ENCODE measurements at places on chromosomes 3 and 15.

DNA sequence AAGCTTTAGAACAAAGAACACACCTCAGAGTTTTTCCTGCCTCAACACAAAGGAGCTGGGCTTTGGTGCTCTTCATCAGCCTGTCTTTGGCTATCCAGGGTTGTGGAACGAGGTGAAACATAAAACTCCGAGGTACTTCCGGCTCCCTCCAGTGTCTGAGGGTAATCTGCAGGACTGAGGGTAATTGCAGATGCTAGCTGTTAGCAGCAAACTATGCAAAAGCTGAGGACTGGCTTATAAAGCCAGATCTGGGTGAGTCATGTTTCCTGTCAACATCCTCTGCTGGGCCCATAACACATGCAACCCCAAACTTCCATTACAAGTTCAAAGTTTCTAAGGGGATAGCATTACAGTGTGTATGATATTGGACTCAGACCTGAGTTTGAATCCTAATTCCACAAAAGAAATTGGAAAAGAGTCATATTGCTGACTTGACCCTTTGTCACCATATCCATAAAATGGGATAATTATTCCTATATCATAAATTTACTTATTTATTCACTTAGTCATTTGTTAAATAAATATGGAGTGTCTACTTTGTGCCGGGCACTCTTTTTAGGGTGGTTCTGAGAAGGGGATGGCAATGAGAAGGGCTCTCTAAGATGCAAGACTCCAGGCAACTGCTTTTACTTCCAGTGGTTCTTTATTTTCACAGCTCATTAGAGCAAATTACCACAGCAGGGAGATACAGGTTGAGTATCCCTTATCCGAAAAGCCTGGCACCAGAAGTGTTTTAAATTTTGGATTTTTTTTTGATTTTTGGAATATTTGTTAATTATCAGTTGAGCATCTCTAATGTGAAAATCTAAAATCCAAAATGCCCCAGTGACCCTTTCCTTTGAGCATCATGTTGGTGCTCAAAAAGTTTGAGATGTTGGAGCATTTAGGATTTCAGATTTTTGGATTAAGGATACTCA lies 9.5 kb upstream of the TRIM69 start:
- DNase-seq: no peak

DNA sequence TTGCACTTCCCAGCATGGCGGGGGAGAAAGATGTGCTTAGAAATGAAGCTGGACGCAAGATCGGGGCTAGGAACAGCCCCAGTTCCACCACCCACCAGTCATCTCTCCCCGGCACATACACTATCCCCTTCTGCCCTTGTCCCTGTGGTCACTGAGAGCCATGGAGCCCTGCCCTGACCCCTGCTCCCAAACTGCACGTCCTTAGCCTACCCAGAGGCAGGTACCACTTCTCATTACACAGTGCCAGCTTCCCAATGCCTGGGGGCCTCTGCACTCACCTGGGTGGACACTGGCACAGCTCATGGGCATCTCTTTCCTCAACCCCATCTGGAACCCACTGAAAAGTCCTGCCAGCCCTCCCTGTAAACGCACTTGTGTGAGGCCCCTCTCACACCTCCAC lies 139.3 kb upstream of the PRR20G start:
- DNase-seq: no peak

GRCh38 chr3:94272016-94272415 lies 209.2 kb downstream of the NSUN3 start:
- DNase-seq: no peak

DNA sequence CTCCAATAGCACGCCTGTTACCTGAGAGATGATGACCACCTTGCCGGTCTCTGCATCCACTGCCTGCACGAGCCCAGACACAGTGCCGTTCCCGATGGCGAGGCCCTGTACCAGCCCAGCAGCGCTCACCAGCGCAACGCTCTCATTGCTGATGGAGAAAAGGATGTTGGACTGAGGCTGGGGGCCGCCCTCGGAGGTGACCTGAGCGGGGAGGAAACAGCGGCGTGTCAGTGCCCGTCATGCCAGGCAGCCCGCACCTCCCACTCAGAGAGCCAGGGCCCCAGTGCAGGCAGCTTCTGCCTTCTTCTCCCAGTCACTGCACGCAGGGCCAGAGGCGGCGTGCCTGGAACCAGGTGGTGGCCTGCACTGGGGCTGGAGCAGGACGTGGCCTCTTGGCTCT lies 80.3 kb downstream of the NUP210 start:
- DNase-seq: no peak

DNA sequence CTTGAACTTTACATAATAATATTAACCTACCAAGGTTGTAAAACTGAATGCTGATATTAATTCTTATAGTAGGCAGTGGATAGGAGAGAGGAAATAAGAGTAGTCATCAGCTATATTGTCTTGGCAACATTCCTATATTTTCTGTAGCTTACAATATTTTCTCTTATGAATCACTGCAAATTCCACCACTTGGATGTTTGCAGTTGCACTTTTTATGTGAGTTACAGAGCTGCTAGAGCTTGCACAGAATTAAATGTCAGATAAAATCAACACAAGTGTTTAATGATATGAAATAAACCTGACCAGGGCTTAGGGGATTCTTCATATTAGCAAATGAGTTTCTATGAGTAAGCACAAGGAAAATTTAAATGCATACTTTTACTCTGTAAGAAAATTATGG lies 1710.1 kb downstream of the SI start:
- DNase-seq: no peak

DNA sequence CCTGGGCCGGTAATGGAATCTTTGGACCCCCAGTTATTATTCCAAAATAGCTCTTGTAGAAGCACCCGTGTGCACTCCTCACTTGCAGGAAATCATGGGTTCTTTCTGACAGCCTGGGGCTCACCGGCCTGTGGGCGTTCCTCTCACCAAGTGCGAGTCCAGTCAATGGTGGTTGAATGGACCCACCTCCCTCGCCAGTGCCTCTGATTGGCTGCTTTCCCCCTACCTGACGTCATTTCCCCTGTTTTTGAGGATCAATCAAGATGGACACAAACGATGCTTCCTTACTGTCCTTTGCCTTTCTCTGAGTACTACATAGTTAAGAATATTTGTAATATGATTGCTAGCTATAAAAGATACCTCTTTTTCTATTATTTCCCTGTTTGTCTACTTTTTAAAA lies 18.1 kb downstream of the MOBP start:
- no peak for DNase-seq

- DNase-seq: no peak
Measured at GRCh38 chr3:3089017-3089416, 21.2 kb downstream of the IL5RA start.

- no peak for DNase-seq
Measured at GRCh38 chr3:84783281-84783680, 175.5 kb upstream of the CADM2 start.

GRCh38 chr3:131505421-131505820 lies 2.6 kb upstream of the MRPL3 start:
- DNase-seq: no peak

GRCh38 chr3:22795917-22796316 lies 407.2 kb upstream of the UBE2E2 start:
- DNase-seq: no peak

DNA sequence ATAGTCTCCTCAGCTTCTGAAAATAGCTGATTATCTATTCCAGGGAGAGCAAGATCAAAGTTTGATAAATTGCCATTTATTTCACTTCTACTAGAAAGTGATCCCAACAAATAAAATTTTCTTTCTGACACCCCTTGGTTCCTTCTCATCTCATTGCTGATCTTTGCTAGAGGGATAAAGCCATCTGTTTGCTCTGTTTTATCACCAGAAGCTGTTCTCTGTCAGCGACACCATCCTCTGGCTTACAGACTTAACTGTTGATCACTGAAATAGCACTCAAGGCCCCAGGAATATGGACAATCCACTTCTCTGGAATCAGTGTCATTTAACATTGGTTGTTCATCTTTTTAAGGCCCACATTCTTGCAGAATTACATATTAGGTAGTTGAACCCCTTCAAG lies 219.0 kb downstream of the LSAMP start:
- DNase-seq: no peak

GRCh38 chr3:55648591-55649318 lies 161.6 kb upstream of the WNT5A start:
- DNase-seq: no peak

DNA sequence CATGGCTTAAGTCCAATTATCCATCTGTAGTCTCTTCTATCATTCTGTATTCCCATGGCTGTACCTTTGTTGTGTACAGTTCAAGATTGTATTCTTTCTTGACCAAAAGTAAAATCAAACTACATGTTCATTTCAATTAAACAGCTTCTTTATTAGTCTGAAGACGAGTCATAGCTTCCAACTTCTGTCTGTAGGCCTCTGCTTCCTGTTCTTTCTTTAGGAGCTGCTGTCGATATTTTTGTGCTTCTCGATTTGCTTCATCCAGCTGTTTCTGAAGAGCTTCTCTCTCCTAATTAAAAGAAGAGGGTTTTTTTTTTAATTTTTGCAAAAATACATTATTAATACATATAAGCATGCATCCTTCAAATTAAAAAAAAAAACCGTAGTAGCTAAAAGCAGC lies 13.0 kb upstream of the HDC start:
- DNase-seq: no peak

DNA sequence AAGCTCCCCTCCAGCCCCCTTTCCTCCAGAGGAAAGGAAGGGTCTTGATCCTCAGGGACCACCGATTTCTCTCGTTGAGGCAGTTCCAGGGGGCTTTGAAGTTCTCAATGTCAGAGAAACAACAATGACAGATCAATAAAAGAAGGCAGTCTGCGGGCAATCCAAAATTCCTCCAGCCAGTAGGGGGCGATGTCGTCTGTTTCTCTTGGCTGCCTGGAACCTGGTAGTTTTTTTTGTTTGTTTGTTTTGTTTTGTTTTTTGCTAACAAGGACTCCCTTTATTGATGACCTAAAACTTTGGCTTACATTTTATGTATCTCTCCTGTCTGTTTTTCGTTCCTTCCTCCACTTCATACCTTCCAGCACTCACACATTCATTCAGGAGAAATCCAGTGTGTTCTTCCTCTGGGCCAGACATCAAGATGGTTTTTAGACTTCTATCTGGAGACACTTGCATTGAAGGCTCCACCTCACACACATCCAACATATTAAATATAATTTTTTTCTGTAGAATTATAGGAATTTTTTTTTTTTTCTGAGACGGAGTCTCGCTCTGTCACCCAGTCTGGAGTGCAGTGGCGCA lies 276.6 kb downstream of the RPLP1 start:
- no peak for DNase-seq

GRCh38 chr15:23439513-23439912 lies 7.5 kb downstream of the GOLGA6L2 start:
- no peak for DNase-seq

DNA sequence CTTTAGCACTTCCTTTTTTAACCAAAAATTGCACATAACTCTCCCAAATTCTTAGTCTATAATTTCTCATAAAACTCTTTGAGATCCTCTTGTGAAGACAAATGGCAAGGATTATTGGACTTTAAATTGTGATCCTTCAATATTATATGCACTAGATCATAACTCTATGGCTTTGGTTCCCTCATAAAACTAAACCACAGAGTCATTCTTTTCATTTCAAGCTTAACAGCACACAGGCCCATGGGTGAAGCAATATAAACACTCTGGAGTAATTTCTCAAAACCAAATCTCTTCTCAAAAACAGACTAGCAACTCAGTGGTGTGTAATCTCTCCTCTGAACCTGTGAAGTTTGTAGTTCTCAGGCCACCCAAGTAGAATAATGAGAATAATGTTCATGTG lies 171.0 kb upstream of the NECTIN3 start:
- no peak for DNase-seq

DNA sequence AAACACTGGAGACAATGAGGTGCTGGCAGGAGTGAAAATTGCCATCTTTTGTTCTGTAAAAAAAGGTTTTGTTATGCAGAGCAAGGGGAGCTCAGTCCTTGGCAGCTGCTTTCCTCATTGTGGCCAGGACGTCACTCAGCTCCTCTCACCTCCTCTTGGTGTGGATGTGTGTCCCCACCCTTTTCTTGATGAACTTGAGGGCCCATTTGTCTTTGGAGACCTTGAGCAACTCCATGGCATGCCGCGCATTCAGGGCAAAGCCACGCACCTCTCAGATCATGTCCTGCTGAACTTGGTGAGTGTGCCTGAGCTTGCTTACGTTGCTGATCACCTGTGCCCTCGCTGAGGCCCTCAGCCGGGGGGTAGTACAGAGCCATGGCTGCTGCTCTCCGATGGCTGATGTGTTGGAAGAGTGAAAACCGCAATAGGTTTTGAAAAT lies 24.5 kb upstream of the BDH1 start:
- DNase-seq: no peak

DNA sequence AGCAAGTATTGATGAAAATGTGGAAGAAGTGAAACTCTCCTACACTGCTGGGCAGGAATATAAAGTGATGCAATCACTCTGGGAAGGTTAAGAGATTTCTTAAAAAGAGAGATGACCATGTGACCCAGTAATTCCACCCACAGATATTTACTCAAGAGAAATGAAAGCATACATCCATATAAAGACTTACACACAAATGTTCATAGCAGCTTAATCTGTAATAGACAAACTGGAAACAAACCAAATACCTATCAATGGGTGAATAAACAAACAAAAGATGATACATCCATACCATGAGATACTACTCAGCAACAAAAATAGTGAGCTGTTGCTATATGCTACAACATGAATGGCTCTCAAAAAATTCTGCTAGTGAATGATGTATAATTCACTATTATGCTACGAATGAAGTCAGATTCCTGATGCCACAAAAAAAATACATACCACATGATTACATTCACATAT lies 463.3 kb downstream of the MAGI1 start:
- no peak for DNase-seq

DNA sequence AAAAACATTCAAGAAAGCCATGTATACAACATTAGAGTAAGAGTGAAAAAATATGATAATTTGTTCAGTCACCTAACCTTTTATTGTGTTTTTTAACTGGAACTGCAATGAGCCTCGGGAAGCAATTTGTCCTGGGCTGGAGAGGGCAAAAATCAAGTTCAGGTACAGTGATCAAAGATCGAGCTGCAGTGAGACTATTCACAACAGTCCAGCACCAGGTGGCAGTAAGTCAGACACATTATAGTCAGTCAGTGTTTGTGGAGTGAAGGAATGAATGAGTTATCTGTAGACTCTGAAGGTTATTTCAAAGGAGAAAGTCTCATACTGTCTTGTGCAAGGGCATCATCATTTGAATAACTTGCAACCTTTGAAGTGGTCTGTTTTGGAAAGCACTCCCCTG lies 116.6 kb downstream of the CHDH start:
- no peak for DNase-seq

- DNase-seq: no peak
Measured at GRCh38 chr3:12138044-12138443, 20.7 kb downstream of the TIMP4 start.

- no peak for DNase-seq
Measured at GRCh38 chr3:192382861-192383260, 344.5 kb downstream of the FGF12 start.

Data from NCI-H1417 treated with DMSO at 0.1 percent for 48 hours (cell line).